ENCODE measurements at places on chromosomes 6 and 20.

DNA sequence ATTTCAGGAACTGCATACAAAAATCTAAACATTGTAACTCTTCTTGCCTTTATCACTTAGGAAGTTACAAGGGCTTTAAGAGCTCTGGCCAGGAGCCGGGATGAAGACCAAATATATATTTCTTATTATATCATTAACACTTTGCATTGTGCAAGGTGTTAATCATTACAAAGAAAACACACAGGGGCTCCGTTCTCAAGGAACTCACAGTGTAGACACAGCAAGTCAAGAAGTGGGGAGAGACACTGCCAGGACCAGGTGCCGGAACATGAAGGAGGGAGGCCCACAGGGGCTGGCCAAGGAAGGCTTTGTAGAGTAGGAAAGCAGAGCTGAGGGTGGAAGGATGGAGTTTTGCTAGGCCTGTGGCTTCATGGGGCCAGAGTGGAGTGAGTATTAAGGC lies 17.4 kb downstream of the ITPR3 start:
- no peak for DNase-seq

GRCh38 chr6:73452107-73452461 lies at the start of gene CGAS:
CGAS (minus strand) TSS chr6:73452297; CDS start chr6:73452181, 116 bp downstream.
- DNase-seq: no peak

DNA sequence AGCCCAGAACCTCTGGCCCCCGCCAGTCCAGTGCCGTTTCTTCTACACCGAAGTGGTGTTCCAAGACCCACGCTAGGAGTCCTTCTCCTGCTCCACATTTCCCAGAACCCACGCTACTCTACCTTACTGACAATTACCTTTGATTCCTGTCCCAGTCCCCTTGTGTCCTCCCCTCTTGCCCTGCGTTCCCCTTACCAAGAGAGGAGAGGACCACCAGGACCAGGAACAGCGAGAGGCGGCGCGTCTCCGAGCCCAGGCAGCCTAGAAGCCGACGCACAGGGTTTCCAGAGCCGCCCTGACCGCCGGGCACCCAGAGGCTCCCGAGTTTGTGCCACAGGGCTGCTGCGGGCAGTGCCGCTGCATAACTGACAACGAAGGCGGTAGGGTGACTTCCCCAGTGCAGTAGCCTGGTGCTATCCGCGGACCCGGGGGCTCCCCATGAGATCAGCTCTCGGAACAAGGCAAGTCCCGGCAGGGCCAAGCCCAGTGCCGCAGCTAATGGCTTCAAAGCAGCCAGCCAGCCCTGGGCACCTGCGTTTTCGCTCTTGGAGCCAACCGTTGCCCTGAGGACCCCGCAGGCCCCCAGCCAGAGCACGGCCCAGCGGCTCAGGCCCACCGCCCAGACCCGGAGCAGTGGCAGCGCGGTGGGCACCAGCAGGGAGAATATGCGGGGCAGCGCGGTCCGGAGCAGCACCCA lies 512 bp downstream of the TAP1 start:
- DNase-seq: no peak

DNA sequence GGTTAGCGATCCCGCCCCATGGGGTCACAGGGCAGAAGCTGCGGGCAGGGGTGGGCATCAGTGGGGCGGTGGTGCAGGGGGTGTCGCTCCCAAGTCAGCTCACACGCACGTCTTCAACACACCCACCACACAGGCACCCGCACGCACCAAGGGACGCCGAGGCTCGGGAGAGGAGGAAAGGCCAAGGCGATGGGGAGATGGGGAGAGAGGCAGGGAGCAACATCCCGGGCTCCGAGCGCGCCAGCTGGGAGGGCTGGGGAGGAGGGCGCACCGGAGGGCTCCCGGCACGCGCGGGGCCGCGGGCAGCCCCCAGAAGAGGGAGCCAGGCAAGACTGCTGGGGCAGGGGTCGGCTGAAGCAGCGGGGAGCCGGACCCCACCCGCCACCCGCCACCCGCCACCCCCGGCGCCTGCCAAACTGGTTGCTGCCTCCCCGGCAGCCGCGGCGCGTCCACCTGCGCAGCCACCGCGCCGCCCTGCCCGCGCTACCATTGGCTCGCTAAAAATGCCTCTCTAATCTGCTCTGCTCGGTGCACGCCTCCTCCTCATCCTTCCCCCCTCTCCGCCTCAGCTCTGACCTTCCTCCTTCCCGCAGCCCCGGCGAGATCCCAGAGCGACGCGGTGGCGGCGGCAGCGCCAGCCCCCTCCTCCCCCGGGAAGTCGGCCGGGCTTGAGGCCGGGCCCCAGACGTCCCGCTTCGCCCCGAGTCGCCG lies at the start of gene PACSIN1:
Gene PACSIN1, plus strand, starts transcription at position 546 of the 711 bp plus-strand sequence. CDS start 60,230 bp downstream, outside the sequence.
- DNase-seq: no peak

DNA sequence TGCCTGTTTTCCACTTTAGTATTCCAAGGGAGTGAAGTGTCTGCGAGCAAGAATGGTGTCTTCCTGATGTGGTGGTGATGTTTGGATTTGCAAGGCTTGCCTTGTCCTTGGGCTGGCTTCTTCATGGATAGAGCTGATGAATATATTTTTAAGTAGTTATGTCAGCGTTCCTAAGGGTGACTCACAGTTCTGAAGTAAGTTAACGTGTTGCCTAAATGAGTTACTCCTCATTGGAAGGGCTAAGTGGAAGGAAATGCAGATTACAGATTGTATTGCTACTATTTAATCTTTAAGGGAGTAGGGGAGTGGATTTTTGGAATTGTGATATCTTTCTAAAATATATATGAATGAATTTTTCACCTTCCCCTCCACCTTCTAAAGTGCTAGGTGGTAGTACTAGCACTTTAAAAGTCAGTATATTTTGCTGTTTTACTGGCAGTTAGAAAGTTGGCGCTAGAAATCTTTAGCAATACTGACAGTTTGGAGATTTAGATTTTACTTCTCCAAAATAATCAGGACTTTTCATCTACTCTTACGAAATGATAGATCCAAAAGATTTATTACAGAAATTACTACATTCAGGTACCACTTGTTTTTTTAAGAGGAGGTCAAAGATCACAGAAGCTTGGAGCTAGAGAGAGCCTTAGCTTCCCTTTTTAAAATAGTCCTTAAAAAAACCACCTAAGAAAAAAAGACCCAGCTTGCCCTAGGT lies 197.4 kb downstream of the JARID2 start:
- DNase-seq: no peak

GRCh38 chr20:57735831-57736737 lies 26.3 kb upstream of the PMEPA1 start:
- DNase-seq: no peak

GRCh38 chr20:4711511-4711910 lies 10.2 kb upstream of the PRND start:
- DNase-seq: no peak
